ENCODE measurements at places on chromosomes 3 and 15.

DNA sequence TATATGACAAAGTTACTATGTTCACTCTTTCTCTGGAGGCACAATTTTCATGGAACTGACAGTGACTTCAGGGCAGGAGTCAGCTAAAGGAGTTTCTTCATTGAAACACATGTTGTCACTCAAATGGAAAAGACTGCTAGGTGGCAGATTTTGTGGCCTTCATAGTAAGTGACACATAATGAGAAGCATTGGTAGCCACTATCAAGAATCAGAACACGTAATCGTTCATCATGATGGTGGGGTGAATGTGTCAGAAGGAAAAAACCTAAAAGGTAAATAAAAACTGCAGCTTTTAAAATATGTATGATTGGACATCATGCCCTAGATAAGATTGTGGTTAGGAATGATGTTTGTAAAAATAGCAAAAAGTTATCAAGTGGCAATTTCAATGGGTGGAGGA is 1491.0 kb downstream of the SI start:
- DNase-seq: no peak

- no peak for DNase-seq
Observed at GRCh38 chr3:168570404-168571155, 474.9 kb upstream of the GOLIM4 start.

DNA sequence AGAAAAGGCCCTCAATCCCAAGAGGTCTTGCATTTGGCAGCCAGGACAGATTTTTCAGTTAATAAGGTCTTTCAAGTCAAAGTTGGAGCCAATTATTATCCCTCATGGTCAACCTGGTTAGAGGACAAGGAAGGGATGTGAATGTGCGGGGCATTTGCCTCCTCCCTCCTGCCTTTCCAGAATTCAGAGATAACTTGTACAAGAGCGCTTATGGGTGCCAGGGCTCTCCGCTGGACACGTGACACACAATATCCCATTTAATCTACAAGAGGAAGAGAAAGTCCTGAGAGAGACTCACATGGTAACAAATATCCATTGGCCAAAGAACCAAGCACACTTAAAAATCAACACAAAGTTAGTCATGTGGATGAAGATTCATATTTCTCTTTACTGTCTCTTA is 78.5 kb upstream of the ST8SIA2 start:
- DNase-seq: no peak

GRCh38 chr3:187773233-187774184 is 28.2 kb upstream of the BCL6 start:
- no peak for DNase-seq

DNA sequence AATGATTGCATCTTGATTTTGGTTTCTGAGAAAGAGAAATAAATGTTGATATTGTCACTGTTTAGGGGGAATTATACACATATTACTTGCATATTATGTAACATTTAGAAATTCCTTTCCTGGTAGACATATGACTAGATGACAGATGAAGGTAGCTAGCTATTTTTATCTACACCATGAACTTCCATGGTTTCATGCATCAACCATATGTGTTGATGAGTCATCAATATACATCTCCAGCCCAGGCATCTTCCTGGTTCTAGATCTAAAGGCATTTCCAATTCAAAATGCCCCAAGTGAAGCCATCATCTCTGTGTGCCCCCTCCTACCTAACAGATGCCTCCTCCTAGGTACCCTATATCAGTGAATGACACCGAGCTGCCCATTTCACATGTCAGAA is 9.5 kb upstream of the ADAMTSL3 start:
- no peak for DNase-seq

DNA sequence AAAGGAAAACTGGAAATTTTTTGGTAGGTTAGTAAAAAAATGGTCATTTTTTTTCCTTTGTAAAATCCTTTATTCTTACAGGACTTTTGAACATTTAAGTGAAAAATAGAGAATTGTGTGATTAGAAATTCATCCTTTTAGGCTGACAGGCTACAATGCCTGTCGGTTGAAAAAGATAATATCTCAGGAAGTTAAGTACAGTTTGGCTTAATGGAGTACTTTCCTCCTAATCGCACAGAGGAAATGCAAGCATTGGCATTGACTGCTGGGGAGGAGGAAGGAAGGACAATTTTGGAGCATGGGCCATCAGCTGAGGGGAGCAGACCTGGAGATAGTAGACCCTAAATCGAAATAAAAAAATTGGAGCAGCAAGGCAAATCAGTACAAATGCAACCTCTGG is 135.1 kb upstream of the ICE2 start:
- no peak for DNase-seq

GRCh38 chr3:128078322-128078721 is 26.1 kb downstream of the SEC61A1 start:
- DNase-seq: peak; percentile 44

GRCh38 chr15:94287794-94288246 is 56.5 kb downstream of the MCTP2 start:
- DNase-seq: no peak

GRCh38 chr3:9781978-9782603 is 10.2 kb downstream of the TADA3 start:
- DNase-seq: no peak

DNA sequence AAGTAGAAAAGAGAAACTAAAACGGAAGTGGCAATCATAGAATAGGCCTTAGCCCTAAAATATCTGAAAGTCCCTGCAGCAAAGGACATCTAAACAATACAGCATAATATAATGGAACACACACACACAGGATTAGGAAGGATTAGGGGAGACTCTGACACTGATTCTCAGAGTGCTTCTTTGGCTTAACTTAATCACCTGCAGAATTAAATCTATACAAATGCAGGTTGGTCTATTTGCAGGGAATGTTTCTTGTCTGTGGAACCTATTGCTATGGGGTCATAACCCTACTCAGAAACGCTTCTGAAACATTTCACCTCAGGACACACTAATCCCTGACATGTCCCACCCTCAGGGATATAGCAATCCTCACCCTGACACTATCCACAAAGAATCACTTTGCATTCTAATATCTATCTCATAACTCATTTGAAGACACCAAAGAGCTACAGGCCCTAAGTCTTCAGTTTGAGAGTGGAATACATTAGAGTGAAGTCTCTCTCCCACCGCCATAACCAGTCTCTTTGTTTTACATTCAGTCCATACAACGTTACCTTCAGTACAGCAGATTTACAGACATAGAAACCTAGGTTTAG is 1041.2 kb downstream of the TUSC7 start:
- DNase-seq: no peak

GRCh38 chr3:126102530-126102951 is 18.6 kb upstream of the SLC41A3 start:
- peak; percentile 79 for DNase-seq

DNA sequence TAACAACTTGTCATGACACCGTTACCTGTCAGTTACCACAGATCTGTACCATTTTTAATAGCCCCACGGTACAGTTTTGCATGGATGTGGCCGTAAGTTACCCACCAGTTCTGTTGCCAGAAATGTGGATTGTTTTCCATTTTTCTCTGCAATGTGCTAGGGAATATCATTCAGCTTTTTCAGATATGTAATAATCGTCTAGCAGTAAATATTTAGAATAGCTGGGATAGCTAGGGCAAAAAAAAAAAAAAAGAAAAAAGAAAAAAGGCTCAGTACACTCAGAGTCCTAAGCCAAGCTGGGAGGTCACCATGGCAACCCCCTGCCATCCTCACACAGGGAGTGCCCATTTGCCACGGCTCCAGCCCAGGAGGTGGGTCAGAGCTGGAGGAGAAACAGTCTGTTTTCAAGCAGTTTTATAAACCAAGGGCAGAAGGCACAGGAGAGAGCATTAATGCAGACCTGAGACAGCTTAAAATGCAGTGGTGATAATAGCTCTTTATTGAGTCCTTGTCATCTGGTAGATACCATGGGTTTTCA is 25.2 kb downstream of the PAQR5 start:
- peak; percentile 30 for DNase-seq

DNA sequence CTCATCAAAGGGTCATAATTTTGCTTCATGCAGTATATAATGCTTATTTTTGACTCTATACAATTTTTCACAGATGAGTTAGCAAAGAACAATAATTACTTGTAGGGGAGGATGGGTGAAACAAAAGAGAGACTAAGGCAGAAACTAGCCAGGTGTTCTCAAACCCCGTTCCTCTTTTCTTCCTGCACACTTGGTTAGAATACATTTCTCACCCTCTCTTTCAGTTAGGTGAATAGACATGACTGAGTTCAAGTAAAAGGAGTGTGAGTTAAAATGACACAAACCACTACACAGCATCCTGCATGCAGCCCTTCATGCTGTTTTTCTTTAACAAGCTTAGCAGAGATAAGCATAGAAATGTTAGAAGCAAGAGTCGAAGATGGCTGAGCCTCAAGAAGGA is 922.2 kb downstream of the TBL1XR1 start:
- no peak for DNase-seq

DNA sequence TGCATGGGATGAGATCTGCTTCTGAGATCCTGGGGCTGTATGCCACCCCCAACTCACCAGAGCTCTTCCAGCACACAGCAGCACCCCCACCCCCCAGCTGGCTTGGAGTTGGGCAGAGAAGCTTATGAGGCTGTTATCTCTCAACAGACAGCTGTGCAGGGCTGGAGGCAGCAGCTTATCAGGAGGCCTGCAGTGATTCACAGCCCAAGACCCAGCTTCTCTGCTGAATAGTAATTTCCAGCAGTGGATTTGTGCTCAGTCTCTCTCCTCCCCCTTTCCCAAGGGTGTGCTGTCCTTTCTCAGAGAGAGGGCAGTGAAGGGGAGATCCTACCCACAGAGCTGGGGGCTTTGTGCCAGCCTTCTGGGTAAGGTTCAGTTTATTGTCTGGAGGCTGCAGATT is 2.1 kb downstream of the RPP25 start:
- no peak for DNase-seq

DNA sequence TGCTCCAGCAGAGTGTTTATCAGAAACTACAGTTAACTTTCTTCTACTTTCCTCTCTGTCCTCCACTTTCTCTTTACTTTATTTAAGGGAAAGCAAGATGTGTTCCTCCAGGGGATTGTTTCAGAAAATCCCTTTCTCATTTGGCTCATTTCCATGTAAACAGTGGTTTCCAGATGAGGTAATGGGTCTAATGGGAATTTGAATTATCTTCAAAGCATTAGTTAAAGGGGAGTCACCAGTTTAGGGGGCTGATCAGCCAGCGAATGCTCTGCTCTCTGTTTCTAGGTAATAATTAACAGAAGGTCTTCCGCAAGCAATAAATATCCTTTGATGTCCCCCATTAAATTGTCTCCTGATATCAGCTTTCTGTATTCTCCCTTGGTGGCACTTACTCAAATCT is 30.4 kb upstream of the ZNF639 start:
- peak; percentile 16 for DNase-seq

DNA sequence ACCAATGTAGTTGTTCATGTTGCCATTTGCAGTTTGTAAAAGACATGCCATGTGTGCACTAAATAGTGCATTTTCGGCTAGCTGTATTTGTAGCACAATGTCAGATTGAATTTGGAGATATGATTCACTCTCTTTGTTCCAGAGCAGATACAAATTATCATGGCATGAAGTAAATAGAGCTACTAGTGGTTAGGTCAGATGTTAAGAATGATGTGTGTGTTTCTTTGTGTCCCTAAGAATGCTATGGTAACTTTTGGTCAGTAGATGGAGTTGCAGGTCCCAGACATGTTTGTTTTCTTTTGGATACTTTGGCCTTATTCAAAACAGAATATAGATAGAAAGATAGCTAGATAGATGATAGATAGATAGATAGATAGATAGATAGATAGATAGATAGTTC is 595.8 kb downstream of the NLGN1 start:
- DNase-seq: peak; percentile 86

DNA sequence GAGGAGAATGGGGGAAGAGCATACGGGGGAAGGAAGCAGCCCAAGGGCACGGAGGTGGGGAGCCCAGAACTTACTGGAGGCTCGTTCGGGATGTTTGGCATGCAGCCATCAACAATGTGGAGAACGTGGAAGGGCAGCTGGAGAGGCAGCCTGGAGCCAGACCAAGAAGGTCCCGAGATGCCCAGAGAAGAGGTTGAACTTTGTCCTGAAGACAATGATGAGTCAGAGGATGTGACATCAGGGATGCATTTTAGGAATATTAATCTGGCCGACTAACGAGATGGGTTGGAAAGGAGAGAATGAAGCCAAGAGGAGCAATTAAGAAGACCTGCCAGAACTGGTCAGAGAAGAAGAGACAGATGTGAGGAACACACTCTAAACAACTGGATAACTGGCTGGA is 98.2 kb downstream of the SRGAP3 start:
- DNase-seq: peak; percentile 49

DNA sequence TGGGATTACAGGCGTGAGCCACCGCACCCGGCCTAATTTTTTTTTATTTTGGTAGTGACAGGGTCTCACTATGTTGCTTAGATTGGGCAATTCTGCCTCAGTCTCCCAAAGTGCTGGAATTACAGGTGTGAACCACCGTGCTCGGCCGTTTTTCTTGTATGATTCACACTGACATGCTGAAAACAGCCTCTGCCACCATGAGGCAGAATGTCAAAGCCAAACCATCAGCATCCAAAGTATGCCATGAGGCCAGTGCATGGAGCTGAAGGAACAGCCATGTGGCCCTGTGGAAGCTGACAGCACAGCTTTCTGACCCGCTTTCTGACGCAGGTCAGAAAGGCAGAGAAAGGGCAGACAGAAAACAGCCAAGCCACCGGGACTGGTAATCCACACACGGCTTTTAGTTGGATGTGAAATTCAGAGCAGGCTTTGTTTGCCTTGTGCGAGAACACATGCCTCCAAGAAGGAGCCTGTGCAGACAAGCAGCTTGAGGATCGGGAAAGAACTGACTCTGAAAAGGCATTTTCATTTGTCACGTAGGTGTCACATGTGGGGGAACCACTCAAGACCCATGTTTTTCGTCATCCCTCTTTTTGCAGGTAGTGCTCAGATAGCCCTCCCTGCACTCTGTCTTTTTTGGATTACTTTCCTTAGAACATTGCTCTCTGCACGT is 25.1 kb downstream of the XYLB start:
- no peak for DNase-seq

DNA sequence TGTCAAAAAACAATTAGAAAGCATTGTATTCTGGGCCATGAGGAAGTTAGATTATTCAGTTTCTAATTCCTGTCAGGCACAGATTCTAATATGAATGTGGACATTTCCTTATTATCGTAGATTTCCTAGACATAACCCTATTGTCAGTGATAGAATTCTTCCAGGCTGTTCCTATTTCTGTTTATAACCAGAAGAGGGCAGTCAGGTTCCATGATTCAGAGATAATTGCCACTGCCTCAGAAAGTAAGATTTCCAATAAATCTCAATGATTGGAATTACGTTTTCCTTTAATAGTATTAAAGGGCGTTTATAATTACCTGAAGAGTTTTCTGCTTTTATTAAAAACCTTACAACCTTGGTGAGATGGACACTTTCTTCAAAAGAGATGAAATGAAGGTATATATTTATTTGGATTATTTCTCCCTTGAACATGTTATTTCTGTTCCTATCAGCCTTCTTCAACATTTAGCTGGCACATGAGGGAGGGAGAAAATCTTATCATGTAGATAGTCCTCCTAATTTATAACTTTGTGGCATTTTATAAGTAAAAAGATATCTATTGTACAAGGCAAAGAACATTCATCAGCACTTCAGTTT is 439.2 kb downstream of the MCTP2 start:
- peak; percentile 44 for DNase-seq
